Activated CD4-positive, CD25-positive, alpha-beta regulatory T cell treated with anti-CD3 and anti-CD28 coated beads, Interleukin-2, amount 50 U/mL, for 72 hours (primary cell): ENCODE measurements at places on chromosomes 1 and 21.

- DNase-seq: no peak
These were observed 10.9 kb upstream of the AGPAT3 start for GRCh38 chr21:43853851-43854772.

DNA sequence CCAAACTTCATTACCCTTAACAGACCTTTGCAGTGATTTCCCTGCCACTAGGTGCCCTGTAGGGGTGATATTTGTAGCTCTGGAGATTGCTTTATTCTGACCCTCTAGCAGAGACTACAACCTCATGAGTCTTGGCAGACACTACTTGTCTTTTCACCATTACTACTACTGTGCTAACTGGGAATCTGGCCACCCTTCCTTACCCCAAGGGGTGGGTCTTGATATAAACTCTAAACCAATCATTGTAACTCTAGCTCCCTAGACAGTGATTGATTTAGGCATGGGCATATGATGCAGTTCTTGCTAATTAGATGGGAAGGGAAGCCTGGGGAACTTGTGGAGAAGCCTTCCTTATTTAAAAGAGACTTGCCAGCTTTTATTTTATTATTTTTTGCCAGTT lies 3.9 kb downstream of the KPNA6 start:
- no peak for DNase-seq

GRCh38 chr1:179105393-179105792 lies 23.5 kb downstream of the TOR3A start:
- no peak for DNase-seq

GRCh38 chr1:40857737-40858136 lies 4.4 kb downstream of the CITED4 start:
- no peak for DNase-seq

- DNase-seq: no peak
These were observed 42.7 kb downstream of the HUNK start for GRCh38 chr21:31915566-31915965.

GRCh38 chr1:161047436-161048420 lies 2.0 kb upstream of the USF1 start:
- DNase-seq: no peak

DNA sequence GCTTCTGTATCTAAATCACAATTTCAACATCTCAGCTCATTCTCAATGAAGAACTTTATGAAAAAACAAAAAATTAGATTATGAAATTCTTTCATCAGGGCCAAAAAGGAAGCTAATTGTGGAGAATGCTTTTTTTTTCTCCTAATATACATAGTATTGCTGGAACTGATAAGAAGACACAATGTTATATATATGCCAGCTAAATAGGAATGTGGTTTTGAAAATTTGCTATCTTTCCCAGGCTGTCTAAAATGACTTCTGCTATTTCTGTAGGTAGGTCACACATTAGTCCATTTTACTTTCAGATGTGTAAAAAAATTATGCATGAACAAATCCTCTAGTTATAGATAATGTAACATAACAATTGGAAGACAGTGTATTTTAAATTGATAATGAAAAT lies 732.9 kb downstream of the RWDD3 start:
- no peak for DNase-seq

- DNase-seq: no peak
These were observed 88.4 kb upstream of the COL6A1 start for GRCh38 chr21:45892916-45893739.

DNA sequence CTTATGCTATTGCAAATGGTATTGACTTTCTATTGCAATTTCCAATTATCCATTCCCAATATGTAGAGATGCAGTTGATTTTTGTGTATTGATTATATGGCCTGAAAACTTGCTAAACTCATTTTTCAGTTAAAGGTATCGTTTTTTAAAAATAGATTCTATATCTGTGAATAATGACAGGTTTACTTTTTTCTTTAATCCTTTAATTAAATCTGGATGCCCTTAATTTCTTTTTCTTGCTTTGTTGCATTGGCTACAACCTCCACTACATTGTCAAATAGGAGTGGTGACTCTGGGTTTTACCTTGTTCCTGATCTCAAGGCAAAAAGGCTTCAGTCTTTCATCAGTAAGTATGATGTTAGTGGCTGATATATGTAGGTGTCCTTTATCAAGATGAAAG lies 522.4 kb downstream of the MATN1 start:
- no peak for DNase-seq

- no peak for DNase-seq
These were observed 100.9 kb downstream of the RIPK4 start for GRCh38 chr21:41665766-41666595.

GRCh38 chr1:82485591-82486369 lies 685.0 kb downstream of the ADGRL2 start:
- DNase-seq: no peak

DNA sequence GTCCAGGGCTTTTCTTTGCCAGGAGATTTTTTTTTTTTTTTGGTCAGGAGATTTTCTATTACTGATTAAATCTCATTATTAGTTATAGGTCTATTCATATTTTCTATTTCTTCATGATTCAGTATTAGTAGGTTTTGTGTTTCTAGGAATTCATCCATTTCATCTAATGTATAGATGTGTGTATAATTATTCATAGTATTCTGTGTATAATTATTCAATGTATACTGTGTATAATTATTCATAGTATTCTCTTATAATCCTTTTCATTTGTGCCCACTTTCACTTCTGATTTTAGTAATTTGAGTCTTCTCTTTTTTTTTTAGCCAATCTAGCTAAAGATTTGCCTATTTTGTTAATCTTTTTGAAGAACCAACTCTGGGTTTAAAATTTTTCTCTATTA lies 12.3 kb upstream of the PNRC2 start:
- DNase-seq: no peak

DNA sequence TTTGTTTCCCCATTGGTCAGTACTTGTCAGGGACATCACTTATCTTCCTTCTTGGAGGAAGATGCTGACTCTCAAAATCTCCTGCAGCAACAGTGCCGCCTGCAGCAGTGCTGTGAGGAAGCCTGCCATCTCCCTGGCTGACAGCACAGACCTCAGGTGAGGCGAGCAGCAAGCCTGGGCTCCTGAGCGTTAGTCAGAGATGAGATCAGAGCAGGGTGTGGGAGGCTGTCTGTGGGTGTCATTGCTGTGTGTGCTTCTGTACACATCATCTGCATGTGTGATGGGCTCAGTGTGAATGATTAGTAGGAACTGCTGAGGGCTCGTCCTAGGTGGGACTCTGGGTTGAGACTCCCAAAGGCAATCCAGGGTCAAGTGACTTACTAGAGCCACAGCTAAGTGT lies 6.1 kb downstream of the STRIP1 start:
- no peak for DNase-seq

GRCh38 chr1:57678138-57678537 lies 254.3 kb upstream of the DAB1 start:
- DNase-seq: no peak

DNA sequence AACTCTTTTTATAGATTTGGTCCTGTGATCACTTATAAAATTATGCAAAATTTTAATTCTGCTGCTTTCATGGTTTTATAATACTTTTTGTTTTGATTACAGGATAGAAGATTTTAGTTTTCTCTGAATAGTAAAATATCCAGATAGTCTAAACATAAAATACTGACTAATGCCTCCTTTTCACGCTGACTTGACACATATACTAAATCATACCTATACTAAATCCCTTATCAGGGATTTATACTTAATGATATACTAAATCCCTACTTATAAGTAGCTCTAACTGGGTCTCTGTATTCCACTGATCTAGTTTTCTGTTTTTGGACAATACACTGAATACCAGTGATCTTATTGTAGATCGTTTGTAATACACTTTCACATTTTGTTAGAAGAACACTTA lies 128.0 kb downstream of the USP25 start:
- DNase-seq: no peak

DNA sequence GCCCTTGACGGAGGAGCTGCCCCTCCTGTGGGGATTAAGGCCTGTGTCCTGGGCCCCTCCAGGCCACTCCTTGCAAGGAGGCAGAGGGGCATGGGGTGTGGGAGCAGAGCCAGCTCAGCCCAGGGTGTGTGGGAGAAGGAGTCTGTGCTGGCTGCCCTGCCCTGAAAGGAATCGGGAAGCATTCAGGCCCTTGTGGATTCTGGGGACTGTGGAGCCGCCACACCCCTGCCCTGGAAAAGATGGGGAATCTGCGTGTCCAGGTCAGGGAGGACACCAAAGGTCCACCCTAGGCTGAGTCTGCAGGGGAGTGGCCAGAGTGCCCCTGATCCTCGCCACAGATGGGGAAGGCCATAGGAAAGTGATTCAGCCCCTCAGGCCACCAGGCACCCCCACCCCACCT lies 16.5 kb upstream of the PRDM16 start:
- DNase-seq: no peak

DNA sequence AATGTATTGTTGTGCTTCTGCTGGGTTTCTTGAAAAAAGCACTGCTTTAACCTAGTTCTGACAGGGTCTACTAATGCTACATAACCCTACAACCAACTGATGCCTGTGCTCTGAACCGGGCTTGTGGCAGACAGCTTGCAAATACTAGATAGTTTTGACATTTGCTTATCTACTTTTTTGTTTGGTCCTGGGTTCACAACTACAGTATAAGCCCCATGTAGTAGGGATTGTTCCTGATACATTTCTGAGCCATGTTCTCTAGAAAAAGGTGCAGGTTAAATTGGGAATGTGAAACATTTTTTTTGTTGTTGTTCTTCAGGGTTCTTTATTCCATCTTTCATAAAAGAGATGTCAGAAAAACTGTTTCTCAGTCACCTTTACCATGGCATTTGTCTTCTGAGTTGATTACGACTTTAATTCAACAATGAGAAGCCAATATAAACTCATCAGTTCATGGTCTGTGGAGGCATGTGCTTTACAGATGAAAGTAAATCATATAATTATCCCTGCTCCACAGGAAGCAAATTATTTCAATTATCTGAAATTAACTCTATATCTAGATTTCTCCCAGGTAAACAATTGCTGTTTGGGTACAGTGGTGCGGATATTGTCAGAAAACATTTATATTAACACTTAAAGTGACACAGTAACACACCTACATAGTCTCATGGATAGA lies 22.0 kb downstream of the OLFM3 start:
- DNase-seq: no peak

DNA sequence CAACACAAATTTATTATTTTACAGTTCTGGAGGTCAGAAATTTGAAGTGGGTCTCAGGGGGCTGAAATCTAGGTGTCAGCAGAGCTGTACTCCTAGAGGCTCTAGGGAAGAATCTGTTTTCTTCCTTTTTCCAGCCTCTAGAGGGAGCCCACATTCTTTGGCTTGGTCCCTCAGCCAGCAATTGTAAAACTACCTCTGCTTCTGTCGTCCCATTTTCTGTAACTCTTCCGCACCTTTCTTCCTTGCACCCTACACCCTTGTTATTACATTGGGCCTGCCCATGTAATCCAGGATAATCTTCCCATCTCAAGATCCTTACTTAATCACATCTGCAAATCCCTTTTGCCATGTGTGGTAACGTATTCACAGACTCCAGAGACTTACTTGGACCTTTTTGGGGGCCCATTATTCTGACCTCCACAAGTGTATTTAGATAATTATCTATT lies 24.8 kb upstream of the THEM4 start:
- no peak for DNase-seq

DNA sequence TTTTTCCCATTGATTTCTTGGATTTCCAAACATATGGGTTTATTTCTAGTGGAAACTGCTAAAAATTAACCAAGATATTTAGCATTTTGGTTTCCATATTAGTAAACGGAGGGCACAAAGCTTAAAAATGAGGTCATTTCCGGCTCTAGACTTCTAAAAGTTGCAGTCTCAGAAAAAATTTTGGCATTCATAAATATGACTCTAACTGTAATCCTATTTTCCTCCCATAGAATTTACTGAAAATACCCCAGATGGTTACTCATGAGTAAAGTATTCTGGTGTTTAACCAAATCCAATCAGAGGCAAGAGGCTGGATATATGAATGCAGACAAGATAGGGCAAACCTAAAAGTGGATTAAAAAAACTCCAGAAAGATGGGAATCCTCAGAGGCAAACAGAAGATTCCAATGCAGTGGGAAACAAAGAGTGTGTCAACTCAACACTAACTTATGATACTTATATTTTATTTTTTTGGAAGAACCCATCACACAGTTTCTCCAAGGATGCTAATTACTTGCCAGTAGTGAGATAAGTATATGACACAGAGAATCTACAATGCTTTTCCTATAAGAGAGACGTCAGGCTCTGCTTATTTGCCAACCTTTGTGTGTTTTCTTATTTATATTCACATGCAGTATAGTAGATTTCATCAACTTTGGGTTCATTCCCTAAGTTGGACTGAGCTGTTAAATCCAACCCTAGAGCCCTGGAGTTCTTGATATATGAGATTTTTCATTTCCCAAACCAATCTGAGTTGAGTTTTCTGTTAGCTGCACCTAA lies 90.1 kb upstream of the BCL10 start:
- no peak for DNase-seq

DNA sequence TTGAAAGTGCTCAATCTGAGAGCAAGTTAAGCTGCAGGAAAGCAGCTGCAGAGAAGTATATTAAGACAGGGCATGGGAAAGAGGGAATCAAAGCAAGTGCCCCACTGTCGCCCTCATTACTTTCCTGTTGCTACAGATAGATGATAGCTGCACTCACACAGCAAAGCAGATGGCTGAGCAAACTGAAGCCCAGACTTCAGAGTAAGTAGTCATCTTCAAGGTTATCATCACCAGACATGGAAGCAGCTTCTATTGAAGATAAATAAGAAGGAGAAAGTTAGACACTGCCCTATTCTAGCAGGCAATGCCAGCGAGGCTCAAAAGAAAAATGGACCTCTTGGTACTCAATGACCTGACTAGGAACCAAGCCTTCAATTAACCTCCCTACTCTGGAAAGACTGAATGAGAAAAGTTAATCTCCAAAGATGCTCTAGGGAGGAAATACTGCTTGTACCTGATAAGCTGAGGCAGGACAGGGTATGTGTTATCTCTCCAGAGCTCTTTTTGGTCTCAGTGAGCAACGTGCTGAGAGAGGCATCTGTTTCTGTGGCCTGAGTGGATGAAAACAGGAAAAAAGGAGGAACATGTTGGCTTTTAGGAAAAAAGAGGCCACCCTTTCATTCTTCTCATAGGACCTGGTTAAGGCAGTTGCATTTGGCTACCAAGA lies 11.1 kb upstream of the MRPL9 start:
- DNase-seq: no peak

DNA sequence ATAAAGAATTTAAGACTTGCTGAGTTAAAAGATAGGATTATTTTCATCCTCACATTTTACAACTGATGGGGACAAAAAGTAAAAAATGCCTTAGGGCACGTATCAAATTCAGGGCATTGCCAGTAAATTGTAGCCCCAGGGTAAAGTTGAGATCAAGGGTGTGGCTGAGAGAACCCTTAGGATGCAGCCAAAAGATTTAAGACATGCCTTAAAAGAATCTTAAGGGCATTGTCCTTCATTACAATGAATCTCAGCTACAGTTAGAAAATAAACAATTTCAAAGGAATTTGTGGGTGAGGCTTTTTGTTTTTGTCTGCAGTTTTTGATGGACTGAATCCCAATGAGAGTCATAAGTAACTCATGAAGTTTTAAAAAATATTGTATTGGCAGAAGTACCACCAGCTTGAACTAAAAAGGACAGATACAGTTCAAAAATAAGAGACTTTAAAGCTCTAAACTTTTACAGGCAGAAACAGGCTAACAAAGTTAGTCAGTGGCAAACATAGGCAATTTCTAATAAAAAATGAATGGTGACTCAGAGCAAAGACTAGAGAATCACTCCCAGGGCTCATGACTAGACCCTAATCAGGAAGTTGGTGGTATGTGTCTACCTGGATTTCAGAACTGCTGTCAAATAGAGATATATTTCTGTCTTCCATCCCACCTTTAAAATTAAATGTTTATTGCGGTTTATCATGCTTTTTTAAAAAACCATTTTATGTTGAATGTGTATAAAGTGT lies 165.1 kb upstream of the SNX7 start:
- no peak for DNase-seq

- DNase-seq: no peak
These were observed 24.7 kb downstream of the NPHS2 start for GRCh38 chr1:179550746-179551682.

GRCh38 chr1:54371038-54371941 lies 34.9 kb downstream of the SSBP3 start:
- DNase-seq: no peak
